ENCODE measurements at places on chromosomes 16 and 17. TPM values are rescaled to one million over a fixed set of nuclear protein-coding genes. Genes with fewer than 3 reads are reported as not detected.

DNA sequence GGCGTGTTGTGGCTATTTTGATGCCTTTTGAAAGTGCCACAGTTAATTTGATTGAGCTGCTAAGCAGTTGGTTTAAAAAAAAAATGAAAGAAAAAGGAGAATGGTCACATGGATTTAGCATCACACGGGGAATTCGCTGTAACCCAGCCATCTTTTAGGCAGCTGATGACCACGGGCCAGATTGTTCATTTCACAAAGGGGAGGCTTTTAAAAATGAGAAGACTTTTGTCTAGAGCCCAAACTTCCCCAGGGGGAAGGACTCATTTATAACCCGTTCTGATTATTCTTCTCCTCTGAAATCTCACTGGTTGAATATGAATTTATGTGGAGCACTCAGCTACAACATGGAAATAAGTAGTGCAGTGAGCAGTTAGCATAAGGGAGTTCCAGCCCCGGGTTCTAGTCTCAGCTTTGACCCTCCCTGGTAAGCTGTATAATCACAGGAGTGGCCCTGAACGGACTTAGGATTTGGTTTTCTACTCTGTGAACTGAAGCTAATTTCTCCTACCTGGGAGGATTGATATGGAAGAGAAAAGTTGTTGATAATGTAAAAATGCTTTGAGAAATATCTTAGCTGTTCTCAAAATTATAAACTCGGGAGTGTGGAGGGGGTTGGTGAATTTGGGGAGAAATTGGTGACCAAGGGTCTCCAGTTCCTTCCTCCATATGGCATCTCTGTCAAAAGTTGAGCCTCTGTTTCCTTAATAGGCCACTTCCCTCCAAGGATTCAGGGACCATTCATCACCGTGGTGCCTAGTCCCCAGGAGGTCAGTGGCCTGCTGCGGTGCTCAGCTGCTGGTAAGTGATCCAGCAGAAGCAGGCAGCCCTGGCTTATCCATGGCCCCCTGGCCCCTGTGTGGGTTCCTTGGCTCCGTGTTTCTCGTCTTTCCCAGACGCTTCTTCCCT lies 76.4 kb upstream of the TBX2 start:
- no peak for DNase-seq

DNA sequence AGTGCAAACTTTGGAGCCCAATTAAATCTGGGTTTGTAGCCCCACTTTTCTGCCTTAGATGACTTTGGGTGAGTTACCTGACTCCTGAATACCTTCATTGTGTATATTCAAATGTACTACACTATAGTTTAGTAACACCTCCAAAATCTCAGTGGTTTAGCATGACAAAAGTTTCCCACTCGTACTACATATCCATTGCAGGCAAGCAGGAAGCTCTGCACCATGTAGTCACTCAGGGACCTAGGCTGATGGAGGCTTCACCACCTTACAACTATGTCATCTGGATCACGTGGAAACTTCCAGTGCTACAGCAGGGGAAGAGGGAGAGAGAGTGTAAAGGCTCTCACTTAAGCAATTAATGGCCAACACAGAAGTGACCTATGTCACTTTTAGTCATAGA lies 14.2 kb downstream of the ANKFN1 start:
- no peak for DNase-seq

DNA sequence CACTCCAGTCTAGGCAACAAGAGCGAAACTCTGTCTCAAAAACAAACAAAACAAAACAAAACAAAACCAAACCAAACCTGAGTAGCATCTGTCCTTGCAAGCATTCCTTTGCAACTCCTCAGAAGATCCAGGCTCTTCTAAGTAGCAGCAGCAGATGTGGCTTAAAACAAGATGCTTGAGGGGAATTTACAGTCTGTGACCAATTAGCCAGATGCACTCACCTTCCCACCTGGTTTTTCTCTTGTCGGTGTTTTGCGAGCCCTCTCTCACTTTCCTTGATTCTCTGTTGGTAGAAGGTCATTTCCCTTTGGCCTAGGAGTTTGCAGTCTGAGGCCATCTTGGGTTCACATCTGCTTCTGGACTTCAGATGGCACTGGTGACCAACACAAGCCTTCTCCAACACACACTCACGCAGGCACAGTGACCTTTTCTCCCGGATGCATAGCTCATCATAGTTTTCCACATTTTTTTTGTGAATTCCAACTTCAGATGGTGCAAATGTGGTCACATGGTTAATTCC lies 276.8 kb downstream of the STX8 start:
- peak; percentile 9 for DNase-seq

DNA sequence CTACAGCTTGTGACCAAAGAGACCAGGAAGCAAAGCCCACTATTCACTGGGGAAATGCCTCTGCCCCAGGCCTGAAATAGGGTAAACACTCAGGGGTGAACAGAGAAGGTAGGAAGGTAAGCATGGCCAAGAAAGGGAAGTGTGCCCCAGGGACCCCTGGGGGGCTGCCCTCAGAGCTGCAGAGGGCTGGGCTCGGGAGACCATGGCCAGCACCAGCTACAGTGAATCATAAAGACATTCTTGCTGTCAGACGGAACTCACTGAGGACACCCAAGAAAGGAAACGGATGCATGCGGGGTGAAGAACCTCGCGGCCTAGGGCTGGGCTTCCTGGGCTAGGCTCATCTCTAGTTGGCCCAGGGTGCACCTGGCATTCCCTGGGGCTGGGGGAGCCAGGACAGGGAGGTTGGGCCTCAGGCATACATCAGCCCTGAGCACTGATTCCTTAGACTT lies 9.6 kb downstream of the HIC1 start:
- DNase-seq: no peak

The TOX3 gene
- 32.5 TPM for total RNA-seq

- DNase-seq: no peak
Measured at GRCh38 chr16:65895906-65896305, 470.6 kb upstream of the CDH5 start.

DNA sequence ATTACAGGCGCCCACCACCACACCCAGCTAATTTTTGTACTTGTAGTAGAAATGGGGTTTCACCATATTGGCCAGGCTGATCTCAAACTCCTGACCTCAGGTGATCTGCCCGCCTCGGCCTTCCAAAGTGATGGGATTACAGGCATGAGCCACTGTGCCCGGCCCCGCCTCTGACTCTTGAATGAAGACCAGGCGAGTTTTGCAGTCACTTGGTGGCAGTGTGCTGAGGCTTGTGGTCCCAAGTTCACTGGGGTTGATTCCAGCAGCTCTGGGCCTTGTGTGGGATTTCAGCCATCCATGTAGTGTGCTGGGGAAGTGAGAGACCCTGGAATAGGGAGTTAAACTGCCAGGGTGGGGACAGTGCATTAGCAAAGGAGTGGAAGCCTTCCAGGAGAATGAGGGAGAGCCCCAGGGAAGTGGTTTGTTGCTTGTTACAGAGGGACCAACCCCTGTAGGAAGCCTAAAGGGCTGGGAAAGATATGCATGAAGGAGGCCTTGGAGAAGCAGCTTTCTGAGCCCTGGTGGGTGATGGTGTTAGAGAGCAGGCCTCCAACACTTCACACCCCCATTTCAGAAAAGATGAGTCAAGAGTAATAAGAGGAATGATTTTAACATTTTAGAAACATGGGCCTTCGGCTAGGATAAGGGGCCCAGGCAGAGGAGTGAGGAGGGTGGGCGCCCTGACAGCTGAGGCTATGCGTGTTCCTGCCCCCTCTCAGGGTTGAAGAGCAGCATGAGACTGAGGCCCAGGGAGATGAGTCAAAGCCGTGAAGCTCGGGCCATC lies 14.5 kb downstream of the PSKH1 start:
- no peak for DNase-seq

The ENPP7 gene
- 0.18 TPM for total RNA-seq

The DPH1 gene
- total RNA-seq: 68.8 TPM

DNA sequence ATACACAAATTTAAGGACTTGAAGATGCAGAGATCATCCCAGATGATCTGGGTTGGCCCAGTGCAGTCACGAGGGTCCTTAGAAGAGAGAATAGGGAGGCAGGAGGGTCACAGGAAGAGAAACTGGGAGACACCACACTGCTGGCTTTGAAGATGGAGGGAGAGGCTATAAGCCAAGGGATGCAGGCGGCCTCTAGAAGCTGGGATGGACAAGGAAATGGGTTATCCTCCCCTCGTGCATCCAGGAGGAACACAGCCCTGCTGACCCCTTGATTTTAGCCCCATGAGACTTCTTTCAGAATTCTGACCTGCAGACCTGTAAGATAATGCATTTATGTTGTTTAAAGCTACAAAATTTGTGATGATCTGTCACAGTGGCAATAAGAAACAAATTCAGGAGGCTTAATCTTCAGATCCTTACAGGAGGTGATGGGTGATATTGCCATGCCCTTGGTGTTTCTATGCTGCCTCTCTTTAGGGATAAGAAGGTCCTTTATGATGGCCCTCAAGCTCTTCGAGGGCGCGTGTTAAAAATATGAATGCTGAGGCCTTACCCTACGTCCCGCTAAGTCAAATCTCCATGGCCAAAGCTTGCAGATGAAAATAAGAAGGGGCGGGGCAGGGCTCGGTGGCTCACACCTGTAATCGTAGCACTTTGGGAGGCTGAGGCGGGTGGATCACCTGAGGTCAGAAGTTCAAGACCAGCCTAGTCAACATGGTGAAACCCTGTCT lies 1.5 kb upstream of the PRM2 start:
- DNase-seq: no peak

DNA sequence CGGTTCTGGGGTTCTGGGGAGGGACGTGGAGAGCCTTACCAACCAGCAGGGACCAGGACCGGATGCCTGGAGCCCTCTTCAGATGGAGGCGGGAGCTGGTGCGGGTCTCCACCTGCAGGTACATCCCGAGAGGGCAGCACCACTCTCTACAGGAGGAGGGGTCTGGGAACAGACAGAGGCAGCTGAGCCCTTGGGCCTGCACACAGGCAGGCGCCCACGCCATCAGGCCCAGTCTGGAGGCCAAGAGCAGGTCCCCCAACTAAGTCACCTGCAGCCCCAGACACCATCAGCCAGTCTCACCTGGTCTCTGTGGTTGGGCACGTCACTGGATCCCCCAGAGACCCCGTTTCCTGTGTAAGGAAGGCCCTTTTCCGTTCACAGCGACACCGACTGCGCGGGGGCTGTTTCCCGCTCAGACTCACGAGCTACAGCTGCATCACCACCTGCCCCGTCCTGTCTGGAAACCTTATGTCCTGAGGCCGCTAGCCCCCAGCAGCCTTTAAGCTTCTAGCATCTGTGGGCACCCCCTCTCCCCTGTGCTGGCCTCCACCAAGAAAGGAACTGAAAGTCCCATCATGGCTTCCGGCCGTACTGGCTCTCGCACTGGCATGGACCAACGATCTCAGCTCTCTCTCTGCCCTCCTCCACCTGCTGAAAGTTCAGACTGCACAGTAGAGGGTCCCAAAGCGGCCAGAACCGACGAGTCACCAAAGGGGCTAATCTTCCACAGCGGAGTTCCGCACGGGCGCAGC lies 1.2 kb downstream of the CYBC1 start:
- DNase-seq: no peak

- DNase-seq: no peak
Measured at GRCh38 chr16:67499106-67499505, 15.8 kb upstream of the AGRP start.

GRCh38 chr16:83336603-83337002 lies 471.2 kb upstream of the HSBP1 start:
- no peak for DNase-seq

DNA sequence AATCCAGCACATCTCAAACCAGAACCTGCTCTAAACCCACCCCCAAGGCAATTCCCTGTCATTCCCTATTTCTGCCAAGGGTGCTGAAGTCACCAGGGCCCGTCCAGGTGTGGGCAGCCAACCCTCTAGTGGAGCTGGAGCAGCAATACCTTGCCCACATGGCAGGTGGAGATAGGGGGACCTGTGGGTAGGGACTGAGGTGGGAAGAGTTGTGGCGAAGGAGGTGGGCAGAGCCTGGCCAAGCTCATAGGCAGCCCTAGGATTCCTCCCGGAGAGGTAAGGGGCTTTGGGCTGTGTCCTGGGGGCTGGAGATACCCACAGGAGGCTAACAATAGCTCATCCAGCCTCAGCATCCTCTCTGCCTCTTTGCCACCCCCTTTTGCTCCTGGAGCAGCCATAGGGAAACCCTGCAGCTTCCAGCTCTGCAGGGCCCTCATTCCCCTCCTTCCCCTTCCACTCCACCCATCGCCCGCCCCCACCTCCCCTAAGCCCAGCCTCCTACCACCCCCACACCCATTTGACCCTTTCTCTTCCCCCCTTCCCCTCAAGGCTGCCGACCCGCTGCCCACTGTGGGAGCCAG lies 30.4 kb upstream of the CRHR1 start:
- DNase-seq: no peak

The TMEM88 gene
- 9.9 TPM for total RNA-seq

The TP53TG3D gene
- not detected for total RNA-seq

DNA sequence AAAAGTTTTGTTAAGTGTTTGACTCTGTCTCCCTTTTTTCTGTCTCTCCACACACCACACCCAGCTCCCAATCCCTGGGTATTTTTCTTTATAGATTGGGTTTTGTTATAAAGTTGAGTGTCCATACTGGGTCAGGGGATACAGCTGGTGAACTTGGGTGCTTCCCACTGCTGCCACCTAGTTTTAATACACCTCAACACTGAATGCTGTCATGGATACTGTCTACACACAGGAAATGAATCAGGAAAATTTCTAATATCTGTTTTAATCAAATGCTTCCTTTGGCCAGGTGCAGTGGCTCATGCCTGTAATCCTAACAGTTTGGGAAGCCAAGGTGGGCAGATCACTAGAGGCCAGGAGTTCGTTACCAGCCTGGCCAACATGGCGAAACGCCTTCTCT lies 5.3 kb upstream of the TAOK1 start:
- DNase-seq: no peak

DNA sequence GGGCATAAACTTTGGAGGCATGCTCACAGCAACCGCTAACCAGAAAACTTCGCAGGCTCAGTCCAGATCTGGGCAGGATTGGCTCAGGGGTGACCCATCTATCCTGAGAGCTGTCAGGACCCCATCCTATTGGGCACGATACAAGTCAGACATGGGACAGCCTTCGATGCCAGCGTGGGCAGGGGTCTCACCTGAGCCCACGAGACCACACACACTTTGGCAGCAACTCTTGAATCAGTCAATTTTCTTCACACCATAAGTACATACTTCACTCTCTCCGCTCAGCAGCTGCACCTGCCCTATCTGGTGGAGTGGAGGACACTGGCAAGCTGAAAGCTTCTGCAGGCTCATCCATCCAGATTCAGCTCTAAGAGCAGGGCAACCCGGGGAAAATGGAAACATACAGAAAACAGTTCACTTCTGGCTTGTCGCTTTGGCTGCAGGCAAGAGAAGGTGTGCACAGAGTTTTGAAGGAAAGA lies 48.3 kb downstream of the ZFHX3 start:
- DNase-seq: no peak

- no peak for DNase-seq
Measured at GRCh38 chr16:898216-898615, 72.6 kb downstream of the LMF1 start.

The KRTAP9-4 gene
- not detected for total RNA-seq

The PTRH2 gene
- 25.8 TPM for total RNA-seq

The KRT9 gene
- not detected for total RNA-seq

Data from ureter (tissue), 1 donor.